ENCODE measurements at places on chromosomes 4 and X.
A peak's percentile ranks its signal among the peaks of the same experiment; 100 is the strongest.

DNA sequence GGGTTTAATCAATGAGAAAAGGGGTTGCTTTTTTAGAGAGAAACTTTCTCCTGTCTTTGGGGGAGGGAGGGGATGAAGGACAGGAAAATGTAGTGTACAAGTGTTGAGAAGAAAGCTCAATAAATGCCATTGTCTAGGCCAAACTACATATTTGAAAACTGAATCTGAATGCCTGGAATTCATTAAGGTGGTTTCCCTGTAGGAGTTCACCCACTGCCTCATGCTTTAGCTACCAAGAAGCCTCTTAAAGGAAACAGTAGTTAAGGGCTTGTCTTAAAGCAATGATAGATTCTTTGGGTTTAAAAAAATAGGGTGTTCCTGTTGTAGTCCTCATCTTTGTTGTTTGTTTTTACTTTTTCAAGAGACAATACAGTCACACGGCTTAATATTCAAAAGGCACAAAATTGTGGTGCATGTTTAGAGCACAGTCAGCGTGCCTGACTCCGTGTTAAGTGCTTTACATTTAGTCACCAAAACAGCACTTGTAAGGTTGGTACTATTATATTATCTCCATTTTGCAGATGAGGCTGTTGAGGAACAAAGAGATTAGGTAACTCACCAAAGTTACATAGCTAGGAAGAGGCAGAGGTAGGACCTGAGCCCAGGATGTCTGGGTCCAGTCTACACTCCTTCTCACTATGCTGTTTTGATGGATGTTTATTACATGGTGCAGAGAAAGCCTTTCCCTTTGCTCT, 46.0 kb downstream of the FNIP2 start:
- no peak for DNase-seq

DNA sequence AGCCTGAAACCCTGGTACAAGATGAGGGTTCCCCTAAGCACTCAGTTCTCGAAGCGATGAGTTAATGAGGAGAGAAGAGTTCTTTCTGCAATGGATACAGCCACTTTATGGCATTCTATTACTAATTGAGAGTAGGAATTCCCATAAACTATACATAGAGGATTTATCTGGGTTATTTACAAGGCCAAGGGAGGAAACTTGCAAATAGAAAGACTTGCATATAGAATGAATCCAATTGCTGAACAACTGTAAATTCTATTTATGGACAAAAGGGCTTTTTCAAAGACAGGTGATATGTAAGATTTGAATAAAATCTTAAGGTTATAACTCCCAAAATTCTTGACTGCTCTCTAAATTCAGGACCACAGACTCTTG, 182.2 kb downstream of the PPARGC1A start:
- no peak for DNase-seq

DNA sequence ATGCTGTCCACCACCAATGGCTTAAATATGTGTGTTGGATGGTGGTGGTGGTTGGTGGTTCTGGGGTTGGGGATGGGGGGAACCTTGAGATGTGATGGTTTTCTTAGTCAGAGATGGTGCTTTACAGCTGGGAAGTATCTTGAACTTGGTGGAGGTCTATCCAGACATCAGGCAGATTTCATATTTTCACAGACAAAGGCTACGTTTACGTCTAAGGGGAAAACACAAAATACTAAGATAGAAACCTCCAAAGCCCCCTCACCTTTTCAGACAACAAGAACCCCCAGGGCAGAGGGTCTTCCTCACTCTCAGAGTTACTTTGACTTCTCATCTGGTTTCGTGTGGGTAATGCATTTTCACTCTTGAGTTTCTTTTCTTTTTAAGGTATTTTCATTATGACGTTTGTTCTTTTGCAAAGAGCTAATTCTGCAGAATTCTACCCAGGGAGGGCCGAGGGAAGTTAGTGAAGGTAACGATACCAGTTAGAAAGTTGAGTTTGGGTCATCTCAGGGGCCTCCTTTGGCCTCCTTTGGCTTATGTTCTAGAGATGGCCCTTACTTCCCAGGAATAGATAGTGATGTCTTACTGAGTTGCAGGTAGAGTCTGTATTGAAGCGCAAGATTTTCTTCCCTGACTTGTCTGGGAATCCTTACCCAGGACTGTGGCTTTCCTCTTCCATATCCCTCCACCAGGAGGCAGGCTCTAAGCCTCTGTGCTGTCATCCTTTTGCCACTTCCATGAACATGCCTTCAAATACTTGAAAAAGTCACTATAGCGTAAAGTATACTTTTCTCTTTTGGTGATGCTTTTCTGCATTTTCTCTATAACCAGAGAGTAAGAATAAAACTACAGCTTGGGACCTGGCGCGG, 31.9 kb downstream of the RHOH start:
- DNase-seq = no peak

DNA sequence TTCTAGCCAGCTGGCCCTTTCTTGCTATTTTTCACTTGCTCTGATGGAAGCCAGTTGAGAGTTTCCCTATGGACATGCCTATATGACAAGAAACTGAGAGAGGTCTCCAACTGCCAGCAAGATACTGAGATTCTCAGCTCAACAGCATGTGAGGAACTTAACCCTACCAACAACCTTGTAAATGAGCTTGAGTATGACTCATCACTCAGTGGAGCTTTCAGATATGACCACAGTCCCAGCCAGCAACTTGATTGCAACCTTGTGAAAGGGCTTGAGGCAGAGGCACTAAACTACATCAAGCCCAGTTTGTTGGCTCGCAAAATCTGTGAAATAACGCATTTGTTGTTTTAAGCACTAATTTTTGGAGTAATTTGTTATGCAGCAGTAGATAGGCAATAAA, 175.8 kb downstream of the COMMD8 start:
- DNase-seq = peak; percentile 77

DNA sequence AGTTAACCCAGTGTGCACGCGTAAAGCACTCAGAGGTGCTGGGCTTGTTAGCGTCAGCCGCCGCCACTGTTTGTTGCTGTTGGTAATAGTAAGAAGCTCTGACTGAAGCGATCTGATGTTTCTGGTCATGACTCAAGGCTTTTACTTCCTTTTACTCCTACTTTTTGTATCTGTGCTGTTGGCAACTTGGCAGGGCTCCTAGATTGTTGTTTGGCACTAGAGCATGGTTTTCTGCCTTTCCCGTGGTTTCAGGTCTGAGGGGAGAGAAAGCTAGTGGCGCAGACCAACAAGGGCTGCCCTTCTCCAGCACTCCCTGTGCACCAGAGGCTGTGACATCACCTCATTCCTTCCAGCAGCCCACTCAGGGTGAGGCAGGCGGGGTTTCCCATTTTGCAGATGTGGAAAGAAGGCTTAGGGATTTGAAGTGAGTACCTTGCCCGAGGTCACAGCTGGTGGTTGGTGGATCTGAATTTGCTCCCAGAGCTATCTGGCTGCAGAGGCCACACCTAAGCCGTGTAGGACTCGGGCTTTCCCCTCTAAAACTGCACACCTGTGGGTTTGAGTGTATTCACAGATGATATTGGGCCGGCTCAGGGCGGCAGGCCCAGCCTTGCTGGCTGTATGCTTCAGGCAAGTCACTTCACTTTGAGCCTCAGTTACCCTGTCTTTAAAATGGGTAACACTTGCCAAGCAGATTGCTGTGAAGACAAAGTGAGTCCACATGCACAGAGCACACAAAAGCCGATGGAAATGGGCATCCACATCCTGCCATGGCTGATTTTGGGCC, 51.2 kb upstream of the TADA2B start:
- DNase-seq = peak; percentile 85

- peak; percentile 13 for DNase-seq
Observed at GRCh38 chr4:113835005-113835404, 73.5 kb upstream of the CAMK2D start.
